ENCODE measurements at places on chromosomes 2 and 18. TPM values are rescaled to one million over a fixed set of nuclear protein-coding genes. Genes with fewer than 3 reads are reported as not detected.

- DNase-seq, result no peak
Observed at GRCh38 chr2:130743278-130743677, 12.1 kb upstream of the AMER3 start.

- DNase-seq, result peak; percentile 79
Observed at GRCh38 chr18:56505971-56506370, 132.4 kb downstream of the TXNL1 start.

CNTNAP5 gene
- total RNA-seq, result not detected

- DNase-seq, result no peak
Observed at GRCh38 chr2:74873012-74873665, 39.2 kb downstream of the HK2 start.

DNA sequence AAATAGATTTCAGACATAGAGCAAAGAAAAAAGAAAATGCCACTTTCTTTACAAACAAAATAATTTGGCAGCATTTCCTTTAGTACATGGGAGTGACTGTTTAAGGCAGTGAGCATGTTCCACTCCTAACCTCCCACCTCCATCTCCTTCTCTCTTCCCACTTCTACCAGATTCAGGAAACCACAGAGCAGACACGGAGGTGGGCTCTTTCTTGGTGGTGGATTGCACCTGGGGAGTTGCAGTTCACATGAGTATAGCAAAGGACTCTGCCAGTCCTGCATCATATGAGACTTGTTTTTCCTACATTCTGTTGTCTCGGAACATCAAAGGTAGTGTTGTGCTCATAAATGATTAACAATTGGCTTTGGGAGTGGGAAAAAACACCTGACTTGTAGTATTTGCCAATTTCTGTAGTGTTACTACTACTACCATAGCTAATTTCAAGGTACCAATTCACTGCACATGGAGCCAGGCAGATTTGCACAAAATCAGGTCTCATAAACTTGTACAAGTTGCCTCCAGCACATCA, 137.2 kb downstream of the SPP2 start:
- DNase-seq, result no peak

- DNase-seq, result no peak
Observed at GRCh38 chr18:8623549-8624106, 14.4 kb downstream of the RAB12 start.

GRCh38 chr2:45776160-45776955, 124.9 kb downstream of the PRKCE start:
- DNase-seq, result no peak

GRCh38 chr2:214139630-214140284, 271.1 kb upstream of the VWC2L start:
- DNase-seq, result no peak

DNA sequence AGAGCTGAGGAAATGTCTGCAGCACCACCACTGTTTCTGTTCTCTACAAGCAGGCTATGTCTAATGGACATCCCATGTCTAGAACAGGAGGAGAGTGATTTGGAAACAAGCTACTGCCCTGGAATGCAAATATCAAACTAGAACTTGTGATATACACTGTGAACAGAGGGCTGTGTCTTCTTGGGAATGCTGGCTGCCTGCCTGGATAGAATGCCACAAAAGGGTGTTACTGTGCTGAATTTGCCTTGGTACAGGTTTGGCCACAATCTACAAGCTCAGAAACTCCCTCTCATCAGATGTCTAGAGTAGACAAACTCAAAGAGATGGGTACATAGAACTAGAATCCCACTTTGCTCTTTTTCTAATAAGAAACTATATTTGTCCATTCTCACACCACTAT, 170.5 kb downstream of the NYAP2 start:
- DNase-seq, result no peak

PIEZO2 gene
- 4.1 TPM for total RNA-seq

KIAA2012 gene
- total RNA-seq, result not detected

GRCh38 chr18:61653823-61654551, 238.8 kb downstream of the RNF152 start:
- no peak for DNase-seq

DNA sequence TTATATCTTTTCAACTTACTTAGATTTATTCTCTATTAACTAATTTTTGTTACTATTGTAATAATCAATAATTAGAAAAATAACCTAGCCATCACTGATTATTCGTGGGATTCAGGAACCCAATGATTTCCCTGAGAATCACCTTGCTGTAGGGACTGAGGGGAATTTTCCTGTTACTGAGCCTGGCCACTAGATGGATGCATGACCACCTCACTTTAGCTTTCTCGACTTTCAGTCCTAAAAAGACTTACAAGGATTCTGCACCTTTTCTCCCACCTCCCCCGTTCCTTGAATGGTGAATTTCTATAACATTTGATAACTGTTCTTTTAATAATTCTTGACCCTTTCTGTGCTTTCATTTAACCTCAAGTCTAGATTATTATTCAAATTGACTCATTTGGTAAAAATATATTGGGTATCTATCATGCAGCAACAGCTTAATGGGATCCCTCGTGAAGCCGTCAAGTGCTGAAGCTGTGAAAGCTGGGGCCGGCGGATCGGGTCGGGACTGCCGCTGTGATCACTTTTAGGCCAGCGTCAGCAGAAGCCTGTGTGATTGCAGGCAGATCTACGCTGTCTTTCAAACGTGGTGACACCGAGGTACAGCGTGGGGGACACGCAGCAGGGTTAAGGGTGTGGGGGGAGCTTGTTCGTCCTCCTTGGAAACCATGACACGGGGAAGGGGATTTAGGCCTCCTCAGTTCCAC, 38.8 kb upstream of the TMEM18 start:
- DNase-seq, result no peak

DNA sequence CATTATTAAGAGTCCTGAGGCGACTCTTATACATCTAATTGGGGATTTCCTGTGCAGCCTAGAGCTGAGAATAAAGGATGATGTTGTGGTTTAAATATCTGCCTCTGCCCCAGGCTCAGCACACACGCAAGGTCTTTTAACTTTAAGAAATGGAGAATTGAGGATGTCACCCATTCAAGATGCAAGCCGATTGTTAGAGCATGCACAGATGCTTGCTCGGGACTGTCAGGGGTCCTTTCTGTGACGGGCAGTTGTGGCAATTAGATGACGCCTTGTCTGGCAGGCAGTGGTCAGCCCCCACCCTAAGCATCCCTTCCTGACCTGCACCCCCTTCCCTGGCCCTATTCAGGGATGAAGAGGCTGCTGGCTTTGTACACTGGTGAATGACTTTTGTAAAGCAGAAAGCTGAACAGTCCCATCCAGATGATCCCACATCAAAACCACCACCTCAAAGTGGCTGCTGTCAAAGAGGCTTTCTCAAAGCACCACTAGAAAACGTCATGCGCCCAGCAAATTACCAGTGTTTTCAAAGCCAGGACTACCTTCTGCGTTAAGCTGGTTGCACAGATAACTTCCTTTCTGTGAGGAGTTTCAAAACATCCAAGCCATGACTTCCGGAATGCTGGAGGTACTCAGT, 23.7 kb downstream of the FAM178B start:
- DNase-seq, result no peak

DNA sequence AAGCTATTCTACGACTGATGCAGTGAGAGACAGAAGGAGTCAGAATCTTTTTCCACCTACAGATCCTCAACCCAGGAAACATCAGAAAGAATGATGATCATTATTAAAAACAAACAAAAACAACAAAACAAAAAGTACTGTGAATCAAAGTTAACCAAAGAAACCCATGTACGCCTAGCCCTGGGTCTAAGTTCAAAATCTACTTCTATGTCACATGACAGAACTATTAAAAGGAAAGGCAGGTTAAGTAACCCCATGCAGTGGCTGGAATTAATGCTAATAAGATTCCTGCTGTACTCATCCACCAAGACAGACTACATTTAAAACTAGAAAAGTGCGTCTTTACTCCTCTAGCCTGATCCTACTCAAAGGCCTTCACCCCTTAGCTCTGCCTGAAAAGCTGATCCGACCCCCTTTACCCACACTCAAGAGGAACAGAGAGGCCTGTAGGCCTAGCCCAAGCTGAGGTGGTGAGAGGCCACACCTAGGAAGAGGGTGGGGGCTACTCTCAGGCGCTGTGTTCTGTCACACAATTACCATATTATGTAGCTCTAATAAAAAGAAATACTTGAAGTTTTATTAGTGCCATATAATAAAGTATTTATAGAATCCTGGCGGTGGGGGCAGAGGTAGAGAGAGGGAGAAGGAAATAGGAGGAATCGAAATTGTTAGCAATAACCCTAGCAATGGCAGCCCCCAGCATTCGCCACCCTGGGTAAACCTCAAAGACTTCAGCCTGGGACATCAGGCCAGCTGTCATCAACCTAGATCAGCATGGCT, 37.1 kb downstream of the NHEJ1 start:
- no peak for DNase-seq

Measured in esophagus muscularis mucosa (tissue), 4 donors.